WERI-Rb-1 (cell line): ENCODE measurements at places on chromosomes 2 and 18.

DNA sequence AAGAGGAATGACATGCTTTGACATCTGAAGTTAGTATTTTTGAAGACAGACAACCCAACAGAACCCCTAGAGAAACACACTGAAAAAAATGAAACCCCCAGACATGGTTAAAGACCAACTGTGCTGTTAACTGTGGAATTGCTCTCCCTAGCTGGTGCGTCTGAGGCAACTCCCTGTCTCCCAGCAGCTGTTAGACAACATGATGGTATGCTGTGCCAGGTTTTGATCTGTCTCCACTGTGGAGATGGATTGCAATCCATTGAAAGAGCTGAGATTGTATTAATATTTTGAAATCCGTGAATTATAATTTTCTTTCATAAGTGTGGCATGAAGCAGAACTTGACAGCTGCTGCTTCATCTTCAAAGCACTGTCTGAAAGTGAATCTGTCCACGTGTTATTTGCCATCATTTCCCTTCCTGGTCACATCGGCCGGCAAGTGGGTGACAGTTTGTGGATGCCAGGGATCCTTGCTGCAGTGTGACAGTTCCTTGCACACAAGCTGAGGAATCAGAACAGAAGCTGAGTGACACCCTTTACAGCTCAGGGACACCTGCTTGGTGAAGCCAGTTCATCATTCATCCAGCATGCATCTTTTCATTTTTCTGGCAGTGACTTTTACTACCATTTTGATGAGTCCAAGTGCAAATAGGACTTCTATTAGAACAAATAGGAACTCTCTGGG lies 58.2 kb upstream of the ACSL3 start:
- DNase-seq = no peak

DNA sequence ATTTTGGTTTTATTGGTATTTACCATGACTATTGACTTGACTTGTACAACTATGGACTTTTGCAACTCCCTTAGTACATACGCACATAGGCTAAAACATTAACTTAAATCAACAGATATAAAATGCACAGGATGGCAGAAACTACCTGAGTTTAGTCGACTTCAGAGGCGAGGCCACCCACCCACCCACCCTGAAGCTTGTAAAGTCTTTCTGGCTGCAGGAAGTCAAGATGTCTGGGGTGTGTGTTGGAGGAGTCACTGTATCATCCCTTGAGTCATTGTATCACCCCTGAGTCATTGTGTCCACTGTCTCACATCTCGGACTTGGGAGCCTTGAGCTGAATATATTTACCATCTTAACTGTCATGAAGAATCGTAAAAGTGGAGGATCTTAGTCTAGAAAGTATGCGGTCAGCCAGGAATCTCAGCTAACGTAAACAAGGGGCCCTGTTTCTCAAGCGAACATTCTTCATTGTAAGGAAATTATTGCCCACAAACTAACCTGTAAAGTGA lies 140.0 kb upstream of the ST6GAL2 start:
- DNase-seq = no peak

GRCh38 chr2:57075226-57075625 lies 891.4 kb downstream of the CCDC85A start:
- no peak for DNase-seq

DNA sequence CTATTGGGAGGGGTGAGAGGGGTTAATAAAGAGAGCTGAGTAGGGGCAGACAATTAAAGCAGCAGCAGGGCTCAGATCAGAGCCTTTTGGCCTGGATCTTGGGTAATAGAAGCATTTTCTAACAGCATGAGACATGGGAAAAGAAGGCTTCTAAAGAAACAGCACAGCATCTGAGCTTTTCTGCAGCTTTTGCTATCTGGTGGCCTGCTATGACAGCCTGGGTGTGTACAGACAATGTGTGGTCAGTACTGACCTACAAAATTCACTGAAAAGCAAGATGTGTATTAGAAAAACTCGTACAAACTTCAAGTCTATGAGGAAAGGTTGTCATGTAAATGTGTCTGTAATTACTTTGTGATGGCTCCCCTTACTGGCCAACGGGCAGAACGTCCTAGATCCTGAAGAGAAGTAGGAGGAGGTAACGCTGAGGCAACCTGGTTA lies 95.6 kb downstream of the GALNT3 start:
- peak; percentile 45 for DNase-seq

DNA sequence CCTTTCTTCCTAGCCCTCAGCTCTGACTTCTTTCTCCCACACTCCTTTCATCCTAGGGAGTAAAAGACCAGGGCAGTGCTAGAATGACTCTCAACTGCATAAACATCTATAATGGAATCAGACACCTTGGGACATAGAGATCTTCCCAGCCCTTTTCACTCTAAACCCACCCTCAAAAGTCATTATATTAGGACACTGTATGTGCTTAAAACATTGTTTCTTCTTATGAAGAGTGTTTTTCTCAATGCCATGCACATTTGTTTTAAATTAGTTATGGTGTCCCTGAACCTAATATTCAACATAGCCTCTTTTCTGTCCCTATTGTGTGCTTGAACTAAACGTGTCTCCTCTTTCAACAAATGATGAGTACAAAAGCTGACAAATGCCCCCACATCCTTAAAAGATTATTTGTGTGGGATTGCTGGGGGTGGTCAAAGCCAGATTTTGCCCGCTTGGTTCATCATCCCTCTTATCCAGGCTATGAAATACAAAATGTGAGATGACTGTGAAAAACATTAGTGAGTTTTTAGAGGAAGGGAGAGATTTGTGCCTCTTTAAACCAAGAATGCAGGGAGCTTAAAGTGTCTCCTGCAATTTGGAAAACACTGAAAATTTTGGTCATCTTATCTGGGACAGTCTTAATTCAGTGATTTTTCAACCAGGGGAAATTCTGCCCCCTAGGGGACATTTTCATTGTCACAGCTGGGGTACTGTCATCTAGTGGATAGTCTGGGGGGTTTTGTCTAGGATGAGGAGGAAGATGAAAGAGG lies 29.0 kb downstream of the SERPINB5 start:
- peak; percentile 45 for DNase-seq

GRCh38 chr2:10873790-10874437 lies 37.8 kb upstream of the KCNF1 start:
- DNase-seq = no peak

GRCh38 chr18:59900222-59901128 lies 679 bp downstream of the PMAIP1 start:
- DNase-seq = peak; percentile 61

GRCh38 chr2:102932501-102932900 lies 170.7 kb downstream of the TMEM182 start:
- DNase-seq = no peak

DNA sequence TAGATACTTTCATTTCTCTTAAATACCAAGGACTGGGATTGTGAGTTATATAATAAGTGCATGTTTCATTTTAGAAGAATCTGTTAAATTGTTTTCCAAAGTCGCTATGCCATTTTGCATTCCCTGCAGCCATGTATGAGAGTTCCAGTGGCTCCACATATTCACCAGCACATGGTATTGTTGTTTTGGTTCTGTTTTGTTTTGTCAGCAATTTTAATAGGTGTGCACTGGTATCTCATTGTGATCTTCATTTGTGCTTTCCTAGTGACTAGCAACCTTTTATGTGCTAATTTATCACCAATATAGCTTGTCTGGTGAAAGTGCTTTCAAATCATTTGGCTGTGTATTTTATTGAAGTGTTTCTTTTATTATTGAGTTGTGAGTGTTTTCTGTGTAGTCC lies 278.9 kb downstream of the ZNF516 start:
- no peak for DNase-seq

- DNase-seq = no peak
These were observed 44.3 kb upstream of the ZBTB7C start for GRCh38 chr18:48453330-48454066.

GRCh38 chr18:23882616-23883276 lies 131.8 kb upstream of the TTC39C start:
- no peak for DNase-seq

GRCh38 chr2:38185012-38185491 lies 109.1 kb upstream of the CYP1B1 start:
- no peak for DNase-seq

DNA sequence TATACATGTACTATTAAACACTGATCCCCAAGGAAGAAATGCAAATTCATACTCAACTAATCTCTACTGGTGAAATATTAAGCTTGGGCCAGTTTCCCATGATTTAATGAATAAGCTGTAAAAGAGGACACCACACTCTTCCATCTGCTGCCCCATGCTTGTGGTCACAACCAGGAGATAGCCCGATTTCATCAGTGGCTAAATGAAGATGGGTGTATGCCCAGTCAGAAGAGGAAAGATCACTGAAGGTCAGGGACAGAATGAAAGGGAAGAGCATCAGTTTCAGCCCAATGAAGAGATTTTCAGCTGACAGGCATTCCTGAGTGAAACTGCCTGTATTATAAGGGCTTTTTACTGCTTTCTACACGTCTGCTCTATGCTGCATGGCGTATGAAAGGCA lies 103.5 kb downstream of the KCNS3 start:
- DNase-seq = no peak

DNA sequence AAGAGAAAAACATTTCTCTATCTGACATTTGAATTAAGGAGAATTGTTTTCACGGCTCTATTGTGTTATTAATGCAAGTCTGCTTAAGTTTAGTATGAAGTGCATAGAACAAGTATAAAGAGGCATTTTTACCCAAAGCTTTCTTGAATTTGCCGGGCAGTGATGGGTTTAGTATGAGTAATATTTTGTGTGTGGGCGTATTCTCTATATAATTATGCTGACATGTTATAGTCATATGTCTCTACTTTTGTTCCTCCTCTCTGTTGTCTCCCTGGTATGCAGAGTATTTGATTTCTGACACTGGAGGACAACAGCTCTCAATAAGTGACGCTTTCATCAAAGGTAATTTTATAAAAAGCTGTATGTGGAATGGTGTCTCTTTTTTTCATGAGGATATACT lies 45.9 kb downstream of the PIKFYVE start:
- no peak for DNase-seq

DNA sequence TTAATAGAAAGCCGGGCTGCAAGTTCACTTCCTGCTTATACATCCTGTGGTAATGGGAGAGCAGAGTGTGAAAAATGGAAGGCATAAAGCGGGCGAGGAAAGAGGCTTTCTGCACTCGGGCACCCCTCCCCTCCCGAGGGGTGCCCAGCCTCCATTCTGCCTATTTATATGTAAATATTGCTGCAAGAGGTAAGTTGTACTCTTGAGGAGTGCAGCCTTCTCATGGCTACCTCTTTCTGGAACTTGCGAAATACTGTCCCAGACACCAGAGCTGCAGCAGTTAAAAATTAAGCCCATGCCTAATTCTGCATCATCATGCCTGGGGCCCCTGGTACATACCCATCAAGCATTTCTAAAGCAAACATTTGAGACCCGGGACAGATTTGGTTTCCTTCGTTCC lies 156.0 kb downstream of the GBX2 start:
- no peak for DNase-seq

DNA sequence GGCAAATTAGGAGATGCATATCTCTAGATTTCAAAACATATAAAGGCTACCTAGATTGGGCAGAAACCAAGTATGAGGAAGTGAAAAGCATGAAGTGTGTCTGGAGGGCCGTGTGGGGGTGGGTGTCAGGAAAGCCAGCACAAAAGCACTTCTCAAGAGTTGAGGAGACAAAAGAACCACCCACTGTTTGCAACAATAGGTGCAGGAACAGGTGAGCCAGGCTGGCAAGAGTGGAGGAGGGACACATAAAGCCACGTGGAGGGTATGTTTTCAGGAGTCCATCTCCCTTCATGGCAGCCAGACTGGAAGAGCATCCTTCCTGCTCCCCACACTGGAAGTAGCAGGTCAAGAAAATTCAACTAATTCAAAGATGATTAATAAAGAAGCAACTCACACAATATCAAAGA lies 96.4 kb downstream of the CERS6 start:
- no peak for DNase-seq

DNA sequence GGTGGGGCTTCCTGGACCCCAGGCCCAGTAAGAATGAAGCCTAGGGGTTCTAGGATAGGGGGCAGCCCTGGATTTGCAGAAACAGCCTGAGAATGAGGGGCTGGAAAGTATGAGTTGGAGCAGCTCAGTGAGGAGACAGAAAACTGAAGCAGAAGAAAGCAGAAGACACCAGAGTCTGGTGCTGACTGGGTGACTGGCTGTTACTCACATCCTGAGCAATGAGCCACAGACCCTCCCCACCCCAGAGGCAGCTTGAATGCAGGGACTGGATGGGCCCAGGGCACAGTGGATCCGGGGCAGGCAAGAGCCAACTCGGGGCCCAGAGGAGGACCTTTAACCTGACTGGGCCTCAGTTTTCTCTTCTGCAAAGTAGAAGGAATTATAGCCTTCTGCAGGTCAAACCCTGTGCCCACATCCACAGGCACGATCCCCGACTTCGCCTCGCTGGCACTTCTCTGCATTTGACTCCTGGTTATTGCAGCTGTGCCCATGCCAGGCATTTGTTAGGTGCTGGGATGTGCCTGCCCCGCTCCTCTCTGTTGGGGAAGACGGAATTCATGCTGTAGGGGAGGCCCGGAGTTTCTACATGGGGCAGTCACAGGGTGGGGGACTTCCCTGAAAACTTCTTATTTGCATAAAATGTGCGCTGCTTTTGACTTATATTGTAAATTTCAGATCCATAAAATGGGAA lies 8.5 kb downstream of the STEAP3 start:
- no peak for DNase-seq

DNA sequence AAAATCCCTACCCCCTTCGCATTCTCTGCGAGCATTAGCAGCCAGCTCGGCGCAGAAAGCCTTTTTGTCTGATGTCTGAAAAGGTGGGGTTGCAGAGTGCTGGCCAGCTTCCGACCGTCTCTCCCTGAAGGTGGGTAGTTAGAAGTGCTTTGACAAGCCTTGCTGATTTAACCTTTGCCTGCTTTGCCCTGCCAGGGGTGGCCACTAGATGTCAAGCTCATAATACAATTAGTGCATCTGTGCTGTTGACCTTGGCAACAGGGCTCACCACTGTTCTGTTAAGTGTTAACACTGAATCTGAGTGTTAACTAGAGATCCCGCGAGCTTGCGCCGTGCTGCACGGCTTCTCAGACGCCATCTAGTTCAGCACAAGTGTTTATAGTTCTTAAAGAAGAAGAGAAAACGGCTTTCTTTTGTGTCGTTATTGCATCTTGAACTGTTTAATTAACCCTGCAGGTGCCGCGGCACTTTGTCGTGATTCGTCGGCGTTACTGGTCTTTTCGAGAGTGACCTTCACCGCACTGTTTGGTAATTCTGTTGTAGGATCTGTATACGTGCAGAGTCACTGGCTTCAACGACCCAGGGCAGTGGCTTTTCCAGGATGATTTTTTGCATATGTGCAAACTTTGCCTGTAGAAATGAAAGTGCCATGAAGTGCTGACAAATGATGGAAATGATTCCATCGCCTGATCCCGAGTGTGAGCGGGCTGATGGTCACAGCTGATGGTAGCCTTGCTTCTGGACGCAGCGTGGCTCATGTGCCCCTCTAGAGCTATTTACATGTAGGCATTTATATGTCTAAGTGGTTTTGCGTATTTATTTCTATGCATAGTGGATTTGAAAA lies 5.5 kb downstream of the SALL3 start:
- DNase-seq = peak; percentile 90

GRCh38 chr2:153133716-153134115 lies 344.8 kb downstream of the RPRM start:
- DNase-seq = no peak

- no peak for DNase-seq
These were observed 401.0 kb upstream of the UBE2E3 start for GRCh38 chr2:180579388-180579787.
